Stimulated activated CD4-positive, alpha-beta T cell treated with anti-CD3 and anti-CD28 coated beads, Interleukin-4, amount 100 ng/mL, for 4 hours (primary cell): ENCODE measurements at places on chromosomes 7 and 10.

DNA sequence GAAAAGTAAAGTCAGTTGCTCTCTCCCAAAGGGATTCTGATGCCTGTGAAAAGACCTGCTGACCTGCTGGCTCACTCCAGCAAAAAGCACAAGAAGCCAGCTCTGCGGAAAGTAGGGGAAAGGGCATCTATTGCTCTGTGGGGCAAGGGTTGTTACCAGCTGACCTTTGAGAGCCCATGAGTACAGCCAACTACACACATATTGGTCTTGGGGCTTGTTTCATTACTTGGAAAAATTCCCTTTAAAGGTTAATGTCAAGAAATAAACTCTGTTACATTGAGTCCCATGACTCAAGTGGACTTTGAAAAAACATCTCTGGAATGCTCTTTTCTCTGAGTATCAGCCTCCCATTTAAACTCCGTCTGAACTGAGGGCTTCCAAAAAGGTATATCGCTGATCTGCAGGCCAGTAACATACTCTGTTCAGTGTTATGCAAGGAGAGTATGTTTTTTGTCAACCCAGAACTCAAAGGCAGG is 53.2 kb downstream of the PANK1 start:
- DNase-seq = no peak

DNA sequence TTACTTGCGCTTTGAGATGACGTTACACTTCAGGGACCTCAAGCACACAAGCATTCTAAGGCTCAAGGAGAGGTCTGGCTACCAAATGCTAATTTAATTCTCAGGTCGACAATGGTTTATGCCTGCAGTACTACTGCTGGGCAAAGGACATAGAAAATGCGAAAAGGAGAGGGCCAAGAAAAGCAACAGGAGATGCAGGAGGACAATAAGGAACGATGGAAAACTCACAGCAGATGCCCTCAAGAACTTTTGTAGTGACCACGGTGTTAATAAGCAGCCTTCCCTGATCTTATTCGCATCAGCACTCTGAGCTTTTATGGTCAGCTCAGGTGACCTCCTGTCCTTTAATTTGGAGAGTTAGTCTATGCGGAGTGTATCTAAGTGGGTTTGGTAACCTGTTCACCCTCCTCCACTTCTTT is 146.3 kb downstream of the GPR85 start:
- no peak for DNase-seq

DNA sequence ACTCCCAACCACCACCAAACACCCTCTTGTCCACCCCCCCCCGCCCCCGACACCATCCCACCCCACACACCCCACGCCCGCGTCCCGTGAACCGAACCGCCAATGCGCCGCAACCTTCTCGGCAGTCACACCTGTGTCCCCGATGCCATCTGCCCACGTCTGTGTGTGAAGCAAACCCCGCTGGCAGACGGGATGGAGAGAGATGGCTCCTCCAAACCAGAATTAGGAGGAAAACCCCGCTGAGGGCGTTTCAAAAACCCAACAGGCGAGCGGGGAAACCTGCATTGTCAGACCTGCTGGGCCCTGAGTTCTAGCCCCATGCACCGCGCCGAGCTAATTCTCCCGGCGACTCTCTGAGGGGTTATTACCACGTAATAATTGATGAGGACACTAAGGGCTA is 28.6 kb upstream of the KCNK18 start:
- DNase-seq = no peak

DNA sequence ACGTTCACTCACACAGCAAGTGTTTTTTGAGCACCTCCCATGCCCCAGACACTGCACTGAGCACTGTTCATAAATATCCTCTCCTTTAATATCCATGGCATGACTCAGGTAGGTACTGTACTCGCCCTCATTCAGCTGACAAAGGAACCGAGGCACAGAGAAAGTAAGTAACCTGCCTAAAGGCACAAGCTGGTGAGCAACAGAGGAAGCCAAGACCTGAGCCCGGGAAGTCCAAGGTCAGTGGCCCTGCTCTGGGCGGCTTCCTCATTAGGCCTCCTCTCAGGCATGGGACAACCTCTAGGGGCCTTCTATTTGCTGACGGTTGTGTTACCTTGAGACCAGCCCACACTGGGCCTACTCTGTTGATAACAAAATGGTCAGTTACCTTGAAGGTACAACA is 45.1 kb upstream of the EZH2 start:
- no peak for DNase-seq

GRCh38 chr7:132577206-132578049 is 1.2 kb upstream of the PLXNA4 start:
- DNase-seq = no peak

DNA sequence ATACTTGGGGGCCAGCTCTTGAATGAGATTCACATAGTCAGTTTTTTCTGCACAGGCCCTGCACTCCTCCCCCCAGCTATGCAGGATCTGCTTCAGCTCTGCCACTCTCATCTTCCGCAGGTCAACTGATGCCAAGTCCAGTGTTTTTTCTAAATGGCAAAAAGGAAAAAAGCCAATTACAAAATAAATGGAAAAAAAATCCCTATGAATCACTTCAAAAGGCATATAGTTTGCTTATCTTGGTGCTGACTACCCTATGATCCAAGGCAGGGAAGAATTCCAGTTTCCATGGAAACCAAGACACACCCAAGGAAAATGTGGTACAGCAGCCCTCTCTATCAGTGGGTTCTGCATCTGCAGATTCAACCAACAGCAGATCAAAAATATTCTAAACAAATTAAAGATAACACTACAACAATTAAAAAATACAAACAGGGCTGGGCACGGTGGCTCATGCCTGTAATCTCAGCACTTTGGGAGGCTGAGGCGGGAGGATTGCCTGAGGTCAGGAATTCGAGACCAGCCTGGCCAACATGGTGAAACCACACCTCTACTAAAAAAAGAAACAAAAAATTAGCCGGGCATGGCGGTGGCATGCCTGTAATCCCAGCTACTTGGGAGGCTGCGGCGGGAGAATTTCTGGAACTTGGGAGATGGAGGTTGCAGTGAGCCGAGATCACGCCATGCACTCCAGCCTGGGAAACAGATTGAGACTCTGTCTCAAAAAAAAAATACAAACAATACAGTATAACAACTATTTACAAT is 17.6 kb downstream of the CDNF start:
- DNase-seq = no peak

GRCh38 chr7:130877236-130877990 is 143.4 kb upstream of the KLF14 start:
- no peak for DNase-seq

GRCh38 chr10:120336911-120337540 is 120.0 kb upstream of the PLPP4 start:
- peak; percentile 46 for DNase-seq

- no peak for DNase-seq
Observed at GRCh38 chr7:50405221-50405620, 44.9 kb downstream of the FIGNL1 start.

DNA sequence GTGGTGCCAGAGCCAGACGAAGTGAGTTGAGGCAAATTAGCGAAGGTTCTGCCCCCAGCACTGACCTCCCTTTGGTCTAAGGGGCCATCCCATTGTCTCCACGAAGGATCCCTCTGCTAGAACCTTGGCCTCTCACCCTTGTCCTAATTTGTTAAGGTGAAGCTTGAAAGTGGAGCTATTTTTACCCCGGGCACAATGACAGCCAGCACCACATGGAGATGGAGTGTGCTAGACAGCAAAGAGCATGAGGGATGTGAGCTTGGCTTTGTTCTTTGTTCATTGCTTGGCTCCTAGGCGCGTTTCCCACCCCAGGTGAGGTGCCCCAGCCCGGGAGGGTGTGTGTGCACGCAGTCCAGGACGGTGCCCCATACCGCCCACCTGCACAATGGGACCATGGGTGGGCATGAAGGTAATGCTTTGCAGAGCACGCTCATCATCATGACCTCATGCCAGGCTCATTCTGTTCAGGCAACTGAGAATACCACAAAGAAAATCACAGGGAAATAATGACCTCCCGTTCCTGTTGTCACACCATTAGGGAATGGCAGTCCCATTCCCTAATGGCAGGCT is 361.0 kb upstream of the FZD8 start:
- DNase-seq = no peak

- DNase-seq = no peak
Observed at GRCh38 chr7:24830440-24831050, 73.3 kb upstream of the GSDME start.

GRCh38 chr10:121596689-121597503 is 1.3 kb downstream of the FGFR2 start:
- DNase-seq = no peak

DNA sequence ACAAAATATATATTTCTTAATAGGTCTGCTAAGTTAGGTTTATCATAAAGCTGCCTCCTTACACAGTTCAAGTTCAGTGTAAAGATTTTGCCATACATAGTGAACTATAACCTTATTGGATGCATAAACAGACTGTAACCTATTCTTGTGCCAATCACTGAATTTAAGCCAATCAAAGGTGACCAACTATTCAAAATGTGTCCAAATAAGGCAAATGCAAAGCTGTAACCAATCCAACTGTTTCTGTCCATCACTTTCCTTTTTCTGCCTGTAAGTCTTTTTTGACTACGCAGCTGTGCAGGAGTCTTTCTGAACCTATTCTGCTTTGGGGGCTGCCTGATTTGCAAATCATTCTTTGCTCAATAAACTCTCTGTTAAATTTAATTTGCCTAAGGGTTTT is 11.6 kb upstream of the DNMBP start:
- DNase-seq = no peak

GRCh38 chr7:112546723-112547513 is 66.1 kb downstream of the LSMEM1 start:
- no peak for DNase-seq

GRCh38 chr10:49270565-49270964 is 28.4 kb upstream of the C10orf71 start:
- no peak for DNase-seq

- peak; percentile 42 for DNase-seq
Observed at GRCh38 chr7:120792091-120792860, 65.7 kb downstream of the TSPAN12 start.

- no peak for DNase-seq
Observed at GRCh38 chr10:102286216-102286615, 40.9 kb downstream of the GBF1 start.

GRCh38 chr10:68492118-68492517 is 20.3 kb upstream of the DNA2 start:
- DNase-seq = no peak

DNA sequence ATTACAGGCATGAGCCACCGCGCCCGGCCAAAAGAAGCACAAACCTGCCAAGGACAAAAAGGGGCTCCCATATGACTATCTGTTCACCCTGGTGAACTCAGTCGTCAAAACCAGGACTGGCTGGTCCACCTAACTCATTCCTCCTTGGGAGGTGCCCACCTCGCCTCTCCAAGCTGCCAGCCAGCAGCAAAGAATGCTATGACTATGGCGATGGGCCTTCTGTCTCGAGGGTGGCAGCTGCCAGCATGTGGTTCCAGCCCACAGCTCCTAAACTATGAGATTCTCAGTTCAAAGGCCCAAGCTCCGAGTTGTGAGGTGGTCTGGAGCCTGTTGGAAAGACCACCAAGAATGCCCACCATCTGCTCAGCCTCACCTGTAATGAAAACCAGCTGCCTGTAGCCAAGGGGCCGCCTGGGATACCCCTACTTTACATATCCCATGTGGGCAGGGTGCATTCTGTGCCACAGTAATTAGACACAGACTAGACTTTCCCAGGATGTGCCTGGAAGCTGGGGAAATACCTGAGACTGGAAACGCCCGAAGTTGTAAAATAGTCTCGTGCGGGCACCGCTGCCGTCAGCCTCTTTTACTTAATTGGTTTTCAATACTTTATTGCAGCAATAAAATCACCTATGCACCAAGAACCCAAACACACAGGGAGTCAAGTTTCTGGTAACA is 71.1 kb downstream of the ZRANB1 start:
- DNase-seq = no peak

- no peak for DNase-seq
Observed at GRCh38 chr7:74343281-74344131, 54.3 kb downstream of the CLIP2 start.

DNA sequence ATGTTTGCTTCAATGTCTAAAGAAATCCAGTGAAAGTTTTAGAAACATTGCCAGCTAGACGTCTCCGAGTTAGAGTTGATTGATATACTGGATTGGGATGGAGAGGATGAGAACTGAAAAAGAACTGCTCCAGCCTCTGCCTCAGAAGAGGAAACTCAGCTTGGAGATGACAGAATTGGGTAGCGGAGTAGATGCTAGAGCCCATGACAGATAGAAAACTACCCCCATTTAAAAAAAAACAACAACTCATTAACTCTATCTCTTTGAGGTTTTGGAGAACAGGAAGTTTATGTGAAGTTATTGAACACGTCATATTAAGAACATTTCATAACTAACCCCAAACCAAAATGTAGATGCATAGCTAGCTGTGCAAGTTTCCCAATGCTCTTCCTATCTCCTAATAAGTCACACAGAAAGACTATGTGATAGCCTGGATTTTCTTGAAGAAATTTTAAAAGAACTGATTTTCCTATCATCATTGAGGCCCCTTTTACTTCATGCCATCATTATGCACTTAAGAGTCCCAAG is 28.3 kb upstream of the AFAP1L2 start:
- no peak for DNase-seq

DNA sequence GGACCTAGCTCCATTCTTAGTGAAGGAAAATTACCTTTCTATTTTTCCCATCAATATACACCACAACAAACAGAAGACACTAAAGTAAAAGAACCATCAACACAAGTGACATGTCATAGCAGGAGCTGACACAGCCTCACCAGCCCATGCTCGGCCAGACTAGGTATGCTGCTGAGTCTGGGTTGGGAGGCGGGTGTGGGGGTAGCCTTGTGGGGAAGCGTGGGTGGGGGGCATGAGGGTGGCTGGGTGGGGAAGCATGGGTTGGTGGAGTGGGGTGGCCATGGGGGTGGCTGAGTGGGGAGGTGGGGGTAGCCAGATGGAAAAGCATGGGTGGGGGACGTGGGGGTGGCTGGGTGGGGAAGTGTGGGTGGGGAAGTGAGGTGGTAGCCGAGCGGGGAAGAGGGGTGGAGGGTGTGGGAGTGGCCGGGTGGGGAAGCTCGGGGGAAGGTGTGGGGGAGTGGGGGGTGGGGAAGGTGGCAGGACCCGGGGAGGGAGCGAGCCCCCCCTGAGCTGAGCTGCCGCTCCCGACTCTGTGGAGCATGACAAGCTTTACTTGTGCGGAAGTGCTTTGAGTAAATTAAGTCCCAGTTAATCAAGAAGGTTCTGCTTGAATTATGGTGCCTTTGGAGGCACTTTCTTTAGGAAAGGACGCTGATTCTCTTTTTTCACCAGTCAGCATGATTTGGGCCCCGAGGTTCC is 294.6 kb upstream of the ZNF32 start:
- no peak for DNase-seq

DNA sequence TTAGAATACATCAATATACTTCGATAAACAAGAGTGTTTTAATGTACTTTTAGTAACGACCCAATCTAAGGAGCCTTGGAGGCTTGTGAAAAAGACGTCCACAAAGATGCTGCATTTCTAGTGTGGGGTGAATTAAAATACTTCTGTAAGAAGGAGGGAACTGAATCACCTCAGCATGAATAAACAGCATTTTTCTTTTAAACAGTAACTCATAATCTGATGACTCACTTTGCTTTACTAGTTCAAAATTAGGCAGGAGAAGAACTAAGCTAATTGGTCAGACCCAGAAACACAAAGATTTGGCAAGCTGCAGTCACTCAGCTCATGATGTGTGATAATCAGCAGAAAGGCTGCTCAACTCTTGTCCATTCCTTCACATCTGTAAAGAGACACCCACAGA is 24.2 kb downstream of the NCOA4 start:
- DNase-seq = no peak

- DNase-seq = no peak
Observed at GRCh38 chr10:6240254-6240653, 37.5 kb downstream of the PFKFB3 start.
